GM12878 (cell line): ENCODE measurements at places on chromosomes 7 and 10. TPM values are rescaled to one million over a fixed set of nuclear protein-coding genes. Genes with fewer than 3 reads are reported as not detected.

CACUL1 gene
- 19.1 and 21.0 TPM in 2 replicates for total RNA-seq

HMX3 gene
- 54.6 and 60.5 TPM in 2 replicates for total RNA-seq

FAM131B gene
- 0.05 and 0.13 TPM in 2 replicates for total RNA-seq

EBLN1 gene
- not detected in 2 replicates for total RNA-seq

GPR85 gene
- 0.05 TPM in 1 of 2 replicates, not detected in the other for total RNA-seq

FAM241B gene
- 0.37 and 0.62 TPM in 2 replicates for total RNA-seq

JCAD gene
- total RNA-seq, result 0.13 and 0.28 TPM in 2 replicates

TMEM213 gene
- not detected in 2 replicates for total RNA-seq

BLNK gene
- 103 and 107 TPM in 2 replicates for total RNA-seq

MEIG1 gene
- total RNA-seq, result not detected in 2 replicates

DNA sequence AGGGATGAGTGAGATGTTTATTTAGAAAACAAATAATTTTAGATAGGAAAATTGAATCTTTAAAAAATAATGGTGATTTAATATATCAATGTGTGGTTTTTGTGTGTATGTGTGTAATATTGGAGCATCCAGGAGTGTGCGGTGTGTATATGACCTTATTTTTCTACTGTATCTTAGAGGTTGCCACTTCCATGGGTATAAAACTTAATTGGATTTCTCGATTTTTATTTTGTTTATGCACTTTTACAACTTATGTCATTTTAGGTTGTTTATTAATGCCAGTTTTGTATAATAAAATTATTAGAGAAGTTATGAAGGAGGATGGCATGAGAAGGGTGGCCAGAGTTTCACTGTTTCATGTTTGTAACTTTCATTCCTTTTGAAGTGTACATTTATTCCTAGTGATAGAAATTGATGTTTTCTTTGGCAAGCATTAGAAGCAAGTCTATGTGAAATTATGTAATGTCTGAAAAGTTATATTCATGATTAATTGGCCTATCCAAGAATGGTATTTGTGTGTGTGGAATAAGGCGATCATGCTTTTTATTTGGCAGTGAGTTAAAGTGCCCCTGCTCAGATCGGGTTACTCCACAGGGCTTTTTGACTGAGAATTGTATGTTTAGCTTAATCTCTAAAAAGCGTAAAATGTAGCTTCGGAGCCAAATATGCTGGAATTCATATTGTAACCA lies 110.3 kb downstream of the KAT6B start:
- DNase-seq, result no peak

DNA sequence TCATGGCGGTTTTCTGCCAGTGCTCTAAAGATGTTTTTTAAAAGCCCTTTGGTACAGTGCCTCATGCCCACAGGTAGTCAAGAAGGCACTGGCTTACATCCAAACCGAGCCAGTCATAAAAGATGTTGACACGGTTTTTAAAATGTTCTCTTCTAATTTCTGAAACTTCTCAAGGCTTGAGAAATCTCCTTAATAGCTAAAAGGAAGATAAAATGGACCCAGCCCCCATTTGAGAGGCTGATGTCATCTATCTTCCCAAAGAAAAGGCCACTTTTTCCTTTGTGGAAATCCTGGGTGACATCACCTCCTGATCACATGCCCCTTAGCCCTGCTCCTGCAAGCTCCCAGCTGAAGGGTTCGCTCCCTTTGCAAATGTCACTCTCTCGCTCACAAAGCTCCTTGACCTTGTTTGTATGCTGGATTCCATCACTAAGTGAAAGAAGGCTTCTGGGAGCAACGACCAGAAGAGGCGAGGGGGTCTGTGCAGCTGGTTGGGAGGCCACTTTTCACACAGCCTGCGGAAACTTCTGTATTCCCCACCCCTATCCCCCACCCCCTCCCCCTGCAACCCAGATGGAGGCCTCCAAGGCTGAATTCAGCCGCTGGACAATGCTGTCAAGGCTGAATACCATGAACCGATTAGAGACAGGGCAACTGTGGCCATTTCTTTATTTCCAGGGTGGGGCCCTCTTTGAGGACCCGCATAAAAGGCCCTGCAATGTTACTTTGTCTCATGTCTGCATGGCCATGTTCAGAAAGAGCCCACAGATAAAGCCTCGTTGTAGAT lies 122.8 kb downstream of the CUBN start:
- no peak for DNase-seq

DNA sequence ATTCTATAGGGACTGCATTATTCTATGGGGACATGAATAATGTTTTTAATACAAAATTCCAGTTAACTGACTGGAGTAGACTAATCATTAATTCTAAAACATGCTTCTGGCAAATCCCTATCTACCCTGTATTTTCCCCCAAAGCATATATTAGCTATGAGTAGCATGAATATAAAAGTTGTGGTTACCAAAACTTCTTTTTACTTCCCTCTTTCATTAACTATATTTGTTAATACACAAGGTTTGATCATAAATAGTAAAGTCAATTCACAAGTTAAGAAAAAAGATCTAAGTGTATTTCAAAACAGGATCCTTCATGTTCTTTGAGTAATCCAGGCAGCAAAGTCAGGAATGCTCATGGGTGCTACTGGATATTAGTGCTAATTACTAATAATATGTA lies 2.9 kb upstream of the RALA start:
- DNase-seq, result no peak

GRCh38 chr10:6165221-6165725 lies 37.5 kb upstream of the PFKFB3 start:
- no peak for DNase-seq

- DNase-seq, result no peak
Measured at GRCh38 chr7:51666266-51666665, 349.7 kb upstream of the COBL start.

DNA sequence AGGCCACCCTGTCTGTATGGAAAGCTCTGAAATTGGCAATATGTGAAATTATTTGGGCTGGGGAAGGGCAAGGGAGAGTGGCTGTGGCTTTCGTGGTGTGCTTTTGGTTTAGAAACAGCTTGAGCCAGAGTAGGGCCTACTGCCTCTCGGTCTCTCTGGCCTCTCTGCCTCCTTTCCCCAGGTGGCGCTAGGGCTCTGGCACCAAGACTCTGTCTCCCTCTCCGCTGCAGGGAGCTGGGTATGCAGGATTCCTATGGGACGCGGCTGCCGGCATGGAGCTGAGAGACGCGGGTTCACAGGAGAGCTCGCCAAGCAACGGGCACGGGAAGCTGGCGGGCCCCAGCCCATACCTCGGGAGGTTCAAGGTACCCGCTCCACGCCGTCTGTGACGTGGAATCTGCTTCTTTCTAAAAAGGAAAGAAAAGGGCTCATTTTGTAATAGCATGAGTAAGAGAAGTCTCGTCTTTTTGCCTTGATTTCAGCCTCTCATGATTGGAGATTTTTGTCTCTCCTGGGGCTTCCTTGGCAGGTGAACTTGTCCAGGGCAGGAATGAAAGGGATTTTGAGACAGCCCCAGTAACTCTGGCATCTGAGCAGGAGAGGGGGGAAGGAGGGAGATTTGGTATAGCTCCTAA lies 105.1 kb upstream of the ANLN start:
- DNase-seq, result no peak

DNA sequence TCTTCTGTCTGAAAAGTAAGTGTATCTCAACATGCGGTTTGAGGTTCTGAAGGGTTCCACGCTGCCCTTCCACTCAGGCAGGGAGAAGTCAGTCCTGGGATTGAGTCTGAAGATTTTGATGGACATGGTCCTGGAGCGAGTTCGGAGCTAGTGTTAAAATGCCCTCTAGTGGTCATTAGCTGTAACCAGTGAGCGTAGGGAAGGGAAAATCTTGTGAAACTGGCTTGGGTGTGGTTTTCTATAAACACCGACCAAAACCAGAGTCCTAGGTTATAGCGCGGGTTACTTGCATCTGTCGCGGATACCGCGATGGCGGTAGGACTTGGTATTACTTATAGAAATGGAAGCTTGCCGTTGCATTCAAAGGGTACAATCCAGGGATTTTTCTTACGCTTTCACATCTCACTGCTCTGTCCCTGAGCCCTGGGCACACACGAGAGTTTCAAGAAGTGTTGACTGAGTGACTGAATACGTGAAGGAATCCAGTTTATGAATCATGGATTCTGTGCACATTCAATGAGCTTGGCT lies 348.2 kb upstream of the C7orf33 start:
- DNase-seq, result no peak

DNA sequence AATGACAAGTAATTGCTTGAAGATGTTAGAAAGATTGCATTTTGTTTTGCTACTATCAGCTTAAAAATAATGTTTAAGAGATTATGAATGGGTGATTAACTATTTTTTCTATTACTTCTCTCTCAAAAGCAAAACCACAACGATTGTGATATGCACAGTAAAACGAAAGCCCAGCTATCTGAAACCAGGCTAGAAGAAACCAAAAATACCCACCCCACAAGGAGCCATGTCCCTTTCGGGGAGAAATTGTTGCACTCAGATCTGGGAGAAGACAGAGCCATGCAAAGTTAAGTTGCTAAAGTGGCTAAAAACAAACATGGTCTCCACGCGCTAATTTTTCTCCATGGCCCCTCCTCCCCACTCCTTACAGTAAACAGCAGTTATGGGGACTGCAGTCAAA lies 173.6 kb downstream of the RPS24 start:
- peak; percentile 7 for DNase-seq

DNA sequence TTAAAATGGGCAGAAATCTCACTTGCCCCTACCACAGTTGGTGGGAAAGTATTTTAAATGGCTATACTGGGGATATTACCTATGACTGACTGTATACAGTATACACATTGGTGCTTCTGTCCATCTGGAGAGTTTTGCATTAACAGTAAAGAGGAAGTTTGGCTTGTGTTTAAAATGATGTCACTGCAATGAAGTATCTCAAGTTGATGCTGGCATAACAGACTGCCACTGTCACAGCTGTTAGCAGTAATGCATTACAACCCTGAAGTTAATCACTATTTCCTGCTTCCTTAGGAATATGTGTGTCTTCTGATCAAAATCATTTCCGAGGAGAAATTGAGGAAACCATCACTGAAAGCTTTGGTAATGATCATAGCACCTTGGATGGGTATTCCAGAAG lies 1.9 kb downstream of the DKK1 start:
- DNase-seq, result no peak

- DNase-seq, result no peak
Measured at GRCh38 chr7:86844608-86845007, 200.9 kb downstream of the GRM3 start.

DNA sequence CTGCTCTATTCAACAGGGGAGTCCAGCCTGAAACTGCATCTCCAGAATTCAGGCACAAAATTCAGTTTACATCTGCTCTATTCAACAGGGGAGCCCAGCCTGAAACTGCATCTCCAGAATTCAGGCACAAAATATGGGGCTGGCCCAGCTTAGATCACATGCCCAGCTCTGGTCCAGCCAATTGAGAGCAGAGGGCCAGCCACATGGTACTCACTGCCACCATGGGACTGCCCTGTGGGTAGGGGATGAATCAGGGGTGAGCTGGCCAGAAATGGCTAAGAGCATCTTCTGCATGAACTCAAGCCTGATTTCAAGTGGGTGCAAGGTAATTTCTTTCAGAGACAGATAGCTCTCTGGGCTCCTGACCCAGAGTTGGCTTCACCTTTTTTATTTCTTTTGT lies 156.6 kb upstream of the LYZL2 start:
- no peak for DNase-seq

DNA sequence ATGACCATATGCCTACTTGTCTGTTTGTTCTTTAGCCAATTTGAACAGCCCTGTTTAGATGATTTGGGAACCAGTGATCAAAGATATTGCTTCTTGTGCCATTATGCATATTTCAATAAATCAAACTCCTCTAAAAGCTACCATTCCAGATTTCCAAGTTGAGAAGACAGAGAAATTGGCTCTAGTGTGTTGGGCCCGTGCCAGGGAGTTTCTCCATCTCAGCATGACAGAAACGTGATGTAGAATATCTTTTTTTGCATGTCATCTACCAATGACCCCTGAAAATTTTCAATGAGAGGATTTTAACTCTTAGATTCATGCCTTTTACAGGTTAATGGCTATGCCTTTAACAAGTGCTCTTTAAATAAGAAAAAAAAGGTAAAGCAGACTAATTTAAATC lies 50.7 kb upstream of the CABCOCO1 start:
- DNase-seq, result no peak

GRCh38 chr10:34538281-34538829 lies 276.7 kb downstream of the PARD3 start:
- DNase-seq, result peak; percentile 57

DNA sequence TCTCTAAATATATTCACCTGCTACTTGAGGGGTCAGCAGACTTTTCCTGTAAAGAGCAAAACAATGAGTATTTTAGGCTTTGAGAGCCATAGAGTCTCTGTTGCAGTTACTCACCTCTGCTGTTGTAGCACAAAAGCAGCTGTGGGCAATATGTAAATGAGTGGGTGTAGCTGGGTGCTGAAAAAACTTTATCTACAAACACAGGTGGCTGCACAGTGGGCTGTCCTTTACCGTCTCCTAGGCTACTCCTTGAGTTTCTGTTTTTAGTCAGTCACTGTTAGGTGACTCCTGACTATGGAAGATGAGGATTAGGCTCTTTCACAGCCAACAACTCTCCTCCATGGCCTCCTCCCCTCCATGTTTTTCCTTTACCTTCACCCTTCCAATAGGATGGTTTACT lies 286.1 kb upstream of the C7orf33 start:
- DNase-seq, result peak; percentile 12
